NCI-H1694 treated with DMSO at 0.1 percent for 48 hours (cell line): ENCODE measurements at places on chromosomes 12 and 14.

- no peak for DNase-seq
Measured at GRCh38 chr12:109279525-109279924, 29.6 kb downstream of the FOXN4 start.

GRCh38 chr12:5440978-5441377 is 9.1 kb downstream of the NTF3 start:
- no peak for DNase-seq

DNA sequence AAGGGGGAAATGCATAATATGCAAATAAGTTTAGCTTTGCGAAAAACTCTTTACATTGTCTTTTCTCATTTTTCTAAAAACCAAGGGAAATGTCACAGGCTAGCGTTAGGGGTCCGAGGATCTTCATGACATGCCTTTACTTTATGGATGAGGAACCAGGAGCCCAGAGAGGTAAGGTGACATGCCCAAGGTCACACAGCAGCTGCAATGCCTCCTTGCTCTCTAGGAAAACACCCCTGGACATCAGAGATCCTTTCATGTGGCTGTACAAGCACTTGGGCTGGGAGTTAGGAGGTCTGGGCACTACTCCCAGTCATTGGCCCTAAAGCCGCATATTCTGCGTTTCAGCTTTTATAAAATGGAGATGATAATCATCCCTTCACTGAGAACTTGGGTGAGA is 741 bp downstream of the PROX2 start:
- no peak for DNase-seq

- DNase-seq, result no peak
Measured at GRCh38 chr12:102964872-102965271, 7.4 kb downstream of the ASCL1 start.

DNA sequence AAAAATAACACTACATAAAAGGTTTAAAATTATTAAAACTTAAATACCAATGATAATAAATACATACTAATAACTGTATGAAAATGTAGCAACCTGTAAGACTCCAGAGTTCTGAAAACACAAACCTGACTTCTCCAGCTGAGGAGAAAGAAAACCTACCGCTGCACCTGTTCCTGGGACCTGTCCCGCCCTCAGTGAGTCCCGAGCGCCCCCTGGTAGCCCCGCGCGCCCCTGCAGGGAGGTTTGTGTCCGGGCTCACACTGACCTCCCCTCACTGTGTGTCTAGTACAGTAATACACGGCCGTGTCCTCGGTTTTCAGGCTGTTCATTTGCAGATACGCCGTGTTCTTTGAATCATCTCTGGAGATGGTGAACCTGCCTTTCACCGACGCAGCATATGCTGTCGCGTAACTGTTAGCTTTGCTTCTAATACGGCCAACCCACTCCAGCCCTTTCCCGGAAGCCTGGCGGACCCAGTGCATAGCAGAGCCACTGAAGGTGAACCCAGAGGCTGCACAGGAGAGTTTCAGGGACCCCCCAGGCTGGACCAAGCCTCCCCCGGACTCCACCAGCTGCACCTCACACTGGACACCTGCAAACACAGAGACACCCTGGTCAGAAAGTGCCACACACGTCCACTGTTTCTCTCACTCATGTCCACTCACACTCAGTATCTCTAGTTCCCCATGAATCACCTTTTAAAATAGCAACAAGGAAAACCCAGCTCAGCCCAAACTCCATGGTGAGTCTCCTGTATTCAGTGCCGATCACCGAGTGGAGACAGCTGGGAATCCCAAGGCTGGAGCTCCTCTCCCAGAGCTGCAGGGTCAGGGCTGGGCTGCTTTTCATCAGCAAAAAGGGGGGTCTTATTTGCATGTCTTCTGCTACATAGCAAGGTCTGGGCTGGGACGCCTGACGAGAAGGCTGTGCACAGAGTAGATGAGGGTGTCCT is 1276.3 kb downstream of the TMEM121 start:
- DNase-seq, result no peak

DNA sequence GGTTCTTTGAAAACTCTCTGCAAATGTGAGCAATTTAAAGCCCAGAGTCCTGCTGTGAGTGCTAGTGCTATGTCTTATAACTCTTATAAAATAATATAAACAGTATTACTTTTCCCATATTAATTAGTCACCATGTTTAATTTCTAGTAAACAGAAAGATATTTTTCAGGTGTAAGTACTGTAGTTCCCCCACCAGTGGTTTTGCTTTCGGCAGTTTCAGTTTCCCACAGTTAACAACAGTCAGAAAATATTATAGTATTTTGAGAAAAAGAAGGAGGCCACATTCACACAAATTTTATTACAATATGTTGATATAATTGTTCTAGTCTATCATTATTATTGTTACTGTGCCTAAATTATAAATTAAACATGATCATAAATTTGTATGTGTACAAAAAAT is 800.5 kb downstream of the LRFN5 start:
- DNase-seq, result no peak

- DNase-seq, result peak; percentile 22
Measured at GRCh38 chr12:69070319-69071090, 137.5 kb upstream of the CPM start.

- DNase-seq, result no peak
Measured at GRCh38 chr12:7868391-7868790, 4.3 kb downstream of the SLC2A14 start.

GRCh38 chr12:118350908-118351559 is 21.7 kb downstream of the TAOK3 start:
- DNase-seq, result no peak

DNA sequence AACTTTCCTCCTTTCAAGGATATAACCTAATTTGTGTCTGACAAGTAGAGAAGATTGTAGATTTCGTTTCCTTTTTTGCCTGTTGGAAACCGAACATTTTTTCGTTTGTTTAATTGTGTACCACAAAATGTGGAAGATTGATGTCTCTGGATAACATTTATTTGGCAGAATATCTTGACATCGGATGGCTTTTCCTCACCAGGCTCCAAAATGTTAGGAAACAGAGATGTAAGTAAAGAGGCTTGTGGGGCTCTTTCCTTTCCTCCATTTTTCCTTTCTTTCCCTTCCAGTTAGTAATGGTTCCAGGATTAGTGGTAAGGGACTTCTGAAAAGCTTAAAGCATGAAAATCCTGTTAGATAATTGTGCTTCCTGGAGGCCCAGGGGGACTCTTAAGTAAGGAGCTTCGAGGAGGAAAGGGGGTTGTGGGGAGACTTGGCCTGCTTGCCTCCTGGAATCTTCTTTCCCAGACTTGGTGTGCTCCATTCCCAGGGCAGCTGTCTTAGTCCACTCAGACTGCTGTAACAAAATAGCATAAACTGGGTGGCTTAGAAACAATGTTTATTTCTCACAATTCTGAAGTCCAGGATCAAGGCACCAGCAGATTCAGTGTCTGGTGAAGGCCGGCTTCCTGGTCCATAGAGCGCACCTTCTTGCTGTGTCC is 243.1 kb upstream of the PWP1 start:
- no peak for DNase-seq

DNA sequence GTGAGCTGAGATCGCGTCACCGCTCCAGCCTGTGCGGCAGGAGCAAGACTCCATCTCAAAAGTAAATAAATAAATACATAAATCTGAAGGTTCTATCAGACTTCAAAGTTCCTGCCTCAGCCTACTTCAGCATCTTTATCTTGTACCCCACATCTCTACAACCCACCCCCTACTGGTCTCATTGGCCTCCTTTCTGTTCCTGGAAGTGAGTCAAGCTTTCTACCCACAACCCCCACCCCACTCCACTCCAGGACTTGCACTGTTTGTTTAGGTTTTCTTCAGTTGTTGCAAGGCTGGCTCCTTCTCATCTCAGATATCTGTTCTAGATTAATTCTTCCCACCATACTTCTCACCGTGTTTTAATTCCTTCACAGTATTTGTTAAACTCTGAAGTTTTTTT is 714 bp upstream of the PSMC6 start:
- DNase-seq, result no peak

- DNase-seq, result no peak
Measured at GRCh38 chr12:41076114-41076513, 112.0 kb upstream of the PDZRN4 start.

DNA sequence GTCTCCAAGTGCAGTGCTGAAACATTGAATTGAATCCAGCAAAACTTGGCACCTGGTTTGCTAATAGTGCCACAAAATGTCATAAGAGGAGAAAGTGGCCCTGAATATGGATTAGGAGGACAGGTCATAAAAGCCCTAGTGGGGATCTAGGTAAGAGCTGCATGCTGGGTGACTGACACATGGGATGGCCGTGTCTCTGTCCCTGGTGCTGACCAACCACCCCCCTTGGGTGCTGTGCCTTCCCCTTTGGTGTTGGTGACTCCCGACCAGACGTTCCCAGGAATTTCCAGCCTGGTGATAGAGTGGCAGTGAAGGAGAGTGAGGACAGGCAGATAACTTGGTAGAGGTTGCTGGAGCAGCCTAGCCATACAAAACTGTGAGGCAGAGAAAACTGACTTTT is 142.8 kb downstream of the VRK1 start:
- DNase-seq, result no peak

GRCh38 chr12:53502331-53502730 is 1.2 kb downstream of the TARBP2 start:
- no peak for DNase-seq

DNA sequence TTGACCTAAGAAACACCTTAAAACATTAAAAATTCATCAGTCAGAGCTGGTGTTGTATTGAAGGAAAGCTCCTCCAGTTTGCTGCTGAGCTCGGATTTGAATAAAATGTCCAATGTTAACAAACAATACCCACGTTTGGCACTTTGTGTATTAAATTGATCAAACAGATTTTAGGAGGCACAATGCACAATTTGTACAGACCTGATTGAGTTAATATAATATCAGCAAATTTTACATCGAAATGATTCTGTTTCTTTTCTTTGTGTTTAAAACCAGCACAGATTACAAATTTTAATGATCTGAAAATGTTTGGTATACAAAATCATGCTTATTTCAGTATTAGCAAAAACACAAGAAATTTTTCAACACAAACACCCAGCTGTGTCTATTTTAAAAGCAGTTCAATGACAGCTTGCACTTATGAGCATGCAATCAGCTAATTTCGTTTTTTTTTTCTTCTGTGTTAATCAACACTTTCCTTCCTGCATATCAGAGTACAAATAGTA is 2.8 kb upstream of the FOXG1 start:
- DNase-seq, result no peak

DNA sequence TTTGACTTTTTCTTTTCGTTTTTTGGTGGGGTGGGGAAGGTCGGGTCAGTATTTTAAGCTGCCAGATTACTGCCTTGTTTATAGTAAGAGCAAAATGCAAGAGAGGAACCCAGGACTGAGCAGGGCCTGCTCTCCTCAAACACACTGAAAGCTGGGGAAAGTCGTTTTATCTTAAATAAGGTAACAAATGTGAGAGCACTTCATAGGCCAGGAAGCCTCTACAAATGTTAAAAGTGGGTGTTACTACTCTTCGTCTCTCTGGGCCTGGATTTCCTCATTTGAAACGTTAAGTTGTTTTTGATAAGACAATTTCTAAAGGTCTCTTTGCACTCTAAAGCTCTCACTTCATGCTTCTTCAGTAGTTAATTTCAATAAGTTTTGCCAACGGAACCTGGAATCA is 33.8 kb downstream of the PLEKHG7 start:
- DNase-seq, result no peak

- no peak for DNase-seq
Measured at GRCh38 chr14:67911562-67911961, 92.0 kb downstream of the RAD51B start.

GRCh38 chr14:96198430-96199130 is 6.1 kb upstream of the BDKRB2 start:
- DNase-seq, result no peak

GRCh38 chr14:71632440-71632946 is 299.7 kb upstream of the RGS6 start:
- no peak for DNase-seq

DNA sequence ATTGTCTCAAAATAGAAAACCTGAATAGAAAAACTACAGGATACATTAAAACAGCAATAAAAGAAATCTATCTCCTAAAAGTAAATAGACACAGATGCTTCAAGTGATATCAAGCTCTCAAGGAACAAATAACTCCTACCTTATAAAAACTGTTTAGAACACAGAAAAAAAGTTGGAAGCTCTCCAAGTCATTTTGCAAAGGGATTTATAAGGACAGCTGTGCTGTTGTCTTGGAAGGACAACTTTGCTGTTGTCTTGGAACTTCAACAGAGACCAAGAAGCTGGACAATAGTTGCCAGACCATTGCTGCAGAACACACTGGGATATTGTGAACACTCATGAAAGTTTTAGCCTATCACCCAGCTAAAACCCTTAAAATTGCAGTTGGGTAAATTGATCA is 780.7 kb downstream of the FLRT2 start:
- DNase-seq, result no peak

GRCh38 chr14:20469890-20470602 is 840 bp downstream of the PNP start:
- peak; percentile 55 for DNase-seq
